Activated naive CD4-positive, alpha-beta T cell treated with anti-CD3 and anti-CD28 coated beads for 36 hours (primary cell): ENCODE measurements at places on chromosomes 7 and 10. TPM values are rescaled to one million over a fixed set of nuclear protein-coding genes. Genes with fewer than 3 reads are reported as not detected.

GRCh38 chr10:6811153-6811552 lies 231.1 kb upstream of the PRKCQ start:
- no peak for DNase-seq

Gene ADAMTS14
- total RNA-seq: not detected

Gene NKX1-2
- total RNA-seq: not detected

GRCh38 chr7:8263048-8263447 lies 1.1 kb upstream of the ICA1 start:
- DNase-seq: no peak

DNA sequence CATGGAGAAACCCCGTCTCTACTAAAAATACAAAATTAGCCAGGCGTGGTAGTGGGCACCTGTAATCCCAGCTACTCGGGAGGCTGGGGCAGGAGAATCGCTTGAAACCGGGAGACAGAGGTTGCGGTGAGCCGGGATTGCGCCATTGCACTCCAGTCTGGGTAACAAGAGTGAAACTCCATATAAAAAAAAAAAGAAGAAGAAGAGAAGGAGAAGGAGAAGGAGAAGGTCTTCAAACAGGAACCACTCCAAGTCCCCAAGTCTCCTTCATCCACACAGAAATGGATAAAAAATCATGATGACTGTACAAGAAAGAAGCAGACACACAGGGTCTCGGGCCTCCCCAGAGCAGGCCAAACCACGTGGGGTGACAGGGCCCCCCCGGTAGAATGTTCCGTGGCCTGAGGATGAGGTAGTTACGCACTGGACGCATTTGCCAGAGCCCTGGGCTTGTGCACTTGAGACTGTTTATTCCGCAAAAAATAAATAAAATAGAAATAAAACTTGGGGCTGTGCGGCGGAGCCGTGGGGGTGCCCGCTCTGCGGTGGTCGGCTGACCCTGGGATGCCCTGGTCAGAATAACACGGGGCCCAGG lies 15.8 kb downstream of the VENTX start:
- DNase-seq: no peak

DNA sequence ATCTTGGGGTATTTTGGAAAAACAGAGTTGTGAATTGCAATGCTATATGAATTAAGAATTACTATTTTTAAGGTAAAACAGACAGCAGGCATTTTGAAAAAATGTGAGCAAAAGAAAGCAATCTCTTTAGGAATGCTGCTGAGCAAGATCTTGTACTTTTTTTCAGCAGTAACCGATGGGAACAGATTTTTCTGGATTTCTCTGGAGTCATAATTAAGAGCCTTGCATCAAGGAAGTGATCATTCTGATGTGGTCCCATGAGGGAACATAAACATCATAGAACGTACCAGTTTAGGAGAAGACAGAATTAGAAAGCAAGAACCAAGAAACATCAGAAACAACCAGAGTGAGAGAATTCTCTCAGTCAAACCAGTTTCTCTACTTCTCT lies 157.0 kb upstream of the AGR3 start:
- no peak for DNase-seq

Gene PLCE1
- total RNA-seq: 0.05 TPM
